Peyer's patch (tissue), 4 donors: ENCODE measurements at places on chromosomes 2 and 18.

- no peaks in the 10 kb centered on the region for H3K27me3 ChIP-seq
- H3K36me3 ChIP-seq = no peaks in the 10 kb centered on the region
- no peak overlapping the region for H3K27ac ChIP-seq
- no peaks in the 10 kb centered on the region for H3K4me1 ChIP-seq
These were observed 81.8 kb downstream of the RAPGEF4 start for GRCh38 chr2:172817411-172817810.

- H3K36me3 ChIP-seq = no peaks in the 10 kb centered on the region
- H3K4me1 ChIP-seq = no peaks in the 10 kb centered on the region
- H3K4me3 ChIP-seq = no peak overlapping the region
- no peak overlapping the region for H3K27ac ChIP-seq
These were observed 33.8 kb downstream of the ZNF519 start for GRCh38 chr18:14098428-14098827.

DNA sequence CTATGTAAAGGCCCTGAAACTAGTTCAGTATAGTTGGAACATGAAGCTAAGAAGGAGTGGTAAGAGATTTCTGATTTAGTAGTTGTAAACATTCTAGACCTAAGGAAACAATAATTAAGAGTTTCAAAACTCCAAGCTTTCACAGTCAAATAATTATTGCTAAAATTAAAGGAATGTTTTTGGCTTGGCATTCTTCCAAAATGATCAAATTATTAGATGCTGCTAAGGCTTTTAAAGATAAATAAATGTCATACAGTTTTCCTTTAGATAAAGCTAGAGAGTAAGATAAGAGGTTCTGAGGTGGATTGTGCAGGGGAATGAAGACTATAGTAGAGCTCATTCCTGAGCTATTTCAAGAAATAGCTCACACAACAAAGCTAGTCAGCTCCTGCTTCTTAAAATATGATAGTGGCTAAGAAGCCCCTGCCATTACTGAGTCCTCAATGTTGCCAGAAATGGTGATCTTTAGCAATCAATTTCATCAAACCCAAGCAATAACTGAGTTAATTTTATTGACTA, 45.3 kb downstream of the ZC3H15 start:
- H3K4me1 ChIP-seq = peaks cover 5% of the 10 kb centered on the region
- H3K4me3 ChIP-seq = no peak overlapping the region
- DNase-seq = no peak
- no peak overlapping the region for H3K27ac ChIP-seq

DNA sequence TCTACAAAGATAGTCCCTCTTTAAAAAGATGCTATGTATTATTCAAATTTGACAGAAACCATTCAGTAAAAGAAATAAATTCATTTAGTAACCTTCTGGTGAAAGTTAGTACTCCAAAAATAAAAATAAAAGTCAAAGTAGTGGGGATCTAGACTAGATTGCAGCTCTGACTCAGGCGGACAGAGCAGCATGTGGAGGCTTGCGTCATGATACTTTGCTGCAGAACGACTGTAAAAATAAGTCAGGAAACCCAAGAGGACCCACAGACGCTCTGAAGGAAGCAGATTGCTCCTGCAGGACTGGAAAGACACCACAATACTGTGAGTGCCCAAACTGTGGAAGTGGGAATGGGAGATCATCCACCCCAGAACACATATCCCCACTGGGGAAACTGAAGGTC, 301.9 kb downstream of the RIT2 start:
- no peaks in the 10 kb centered on the region for H3K4me1 ChIP-seq
- DNase-seq = no peak
- no peaks in the 10 kb centered on the region for H3K36me3 ChIP-seq
- H3K4me3 ChIP-seq = no peak overlapping the region

DNA sequence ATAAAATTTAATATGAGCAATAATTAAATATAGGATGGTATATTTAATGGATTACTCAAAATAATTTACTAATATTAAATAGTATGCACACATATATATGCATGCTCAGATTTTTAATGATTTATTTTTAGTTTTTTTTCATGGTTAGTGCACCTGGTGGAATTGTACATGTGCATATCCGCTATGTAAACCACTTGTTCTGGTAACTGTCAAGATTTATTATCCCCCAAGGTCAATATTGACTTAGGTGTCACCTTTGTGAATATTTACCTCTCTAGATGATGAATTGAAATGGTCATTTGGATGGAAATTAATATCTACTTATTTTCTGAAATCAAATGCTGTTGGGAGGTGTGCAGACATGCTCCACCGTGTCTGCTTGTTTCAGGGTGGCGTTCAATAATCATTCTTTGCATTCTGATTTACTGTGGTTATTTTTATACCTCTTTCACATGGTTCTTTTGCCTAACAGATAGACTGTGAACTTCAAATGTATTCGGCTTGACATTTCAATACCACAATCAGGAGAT, 14.7 kb downstream of the CNTNAP5 start:
- no peaks in the 10 kb centered on the region for H3K4me1 ChIP-seq
- H3K27ac ChIP-seq = no peak overlapping the region
- H3K4me3 ChIP-seq = no peak overlapping the region
- DNase-seq = no peak
- H3K27me3 ChIP-seq = no peaks in the 10 kb centered on the region

DNA sequence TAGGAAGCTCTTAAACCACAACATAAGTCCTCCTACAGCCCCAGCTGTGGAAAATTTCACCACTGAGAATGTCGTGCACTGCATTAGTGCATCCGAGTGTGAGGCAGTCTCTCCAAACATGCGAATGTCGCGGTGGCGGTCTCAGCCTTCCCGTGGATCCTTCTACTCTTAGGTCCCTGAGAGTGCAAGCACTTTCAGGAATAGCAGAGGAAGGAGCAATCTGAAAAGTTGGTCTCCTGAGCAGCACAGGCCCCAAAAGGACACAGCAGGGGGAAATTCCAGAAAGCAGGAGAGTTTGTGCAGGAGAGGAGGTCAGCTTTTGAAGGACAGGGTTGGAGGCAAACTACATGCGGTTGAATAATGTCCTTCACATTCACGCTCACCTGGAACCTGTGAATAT, 440.5 kb upstream of the SMIM21 start:
- H3K36me3 ChIP-seq = no peaks in the 10 kb centered on the region
- no peak overlapping the region for H3K4me3 ChIP-seq
- H3K27me3 ChIP-seq = no peaks in the 10 kb centered on the region
- H3K4me1 ChIP-seq = no peaks in the 10 kb centered on the region

DNA sequence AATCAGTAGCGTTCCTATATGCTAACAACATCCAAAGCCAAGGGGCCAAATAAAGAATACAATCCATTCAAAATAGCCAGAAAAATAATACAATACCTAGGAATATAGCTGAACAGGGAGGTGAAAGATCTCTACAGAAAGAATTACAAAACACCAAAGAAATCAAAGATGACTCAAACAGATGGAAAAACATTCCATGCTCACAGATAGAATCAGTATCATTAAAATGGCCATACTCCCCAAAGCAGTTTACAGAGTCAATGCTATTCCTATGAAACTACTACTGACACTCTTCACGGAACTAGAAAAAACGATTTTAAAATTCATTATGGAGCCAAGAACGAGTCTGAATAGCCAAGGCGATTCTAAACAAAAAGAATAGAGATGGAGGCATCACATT, 57.4 kb downstream of the CCBE1 start:
- H3K4me3 ChIP-seq = no peak overlapping the region
- no peak for DNase-seq
- H3K27ac ChIP-seq = no peak overlapping the region
- H3K4me1 ChIP-seq = no peaks in the 10 kb centered on the region

DNA sequence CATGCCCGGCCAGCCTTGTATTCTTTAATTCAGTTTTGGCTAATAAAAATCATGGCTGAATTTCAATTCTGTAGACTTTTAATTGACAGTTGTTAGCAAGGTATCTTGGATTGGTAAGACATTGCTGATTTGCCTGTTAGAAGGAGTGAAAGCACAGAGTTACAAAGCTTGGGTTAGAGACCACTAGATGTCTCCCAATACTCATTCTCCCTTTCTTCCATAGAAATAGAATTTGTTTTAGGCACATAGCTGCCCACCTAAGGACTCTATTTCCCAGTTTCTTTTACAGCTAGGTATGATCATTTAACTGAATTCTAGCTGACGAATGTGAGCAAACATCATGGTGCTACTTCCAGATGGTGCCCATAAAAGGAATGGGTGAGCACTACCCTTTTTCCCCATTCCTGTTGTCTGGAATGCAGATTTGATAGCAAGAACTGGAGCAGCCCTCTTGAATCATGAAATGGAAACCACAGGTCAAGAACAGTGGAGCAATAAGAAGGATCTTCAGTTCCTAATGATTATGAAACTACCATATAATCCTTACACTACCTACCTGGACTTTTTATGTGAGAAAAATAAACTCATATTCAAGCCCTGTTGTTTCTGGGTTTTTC, 17.5 kb downstream of the PECR start:
- no peaks in the 10 kb centered on the region for H3K4me1 ChIP-seq
- no peaks in the 10 kb centered on the region for H3K27me3 ChIP-seq
- no peak for DNase-seq
- no peak overlapping the region for H3K4me3 ChIP-seq
- H3K36me3 ChIP-seq = no peaks in the 10 kb centered on the region
- no peak overlapping the region for H3K27ac ChIP-seq

GRCh38 chr18:72652990-72653593, 109.0 kb upstream of the CBLN2 start:
- H3K27ac ChIP-seq = no peak overlapping the region
- H3K36me3 ChIP-seq = no peaks in the 10 kb centered on the region
- H3K4me1 ChIP-seq = no peaks in the 10 kb centered on the region
- no peak for DNase-seq
- no peaks in the 10 kb centered on the region for H3K27me3 ChIP-seq
- H3K4me3 ChIP-seq = no peak overlapping the region

GRCh38 chr2:225006730-225007129, 35.5 kb downstream of the DOCK10 start:
- no peaks in the 10 kb centered on the region for H3K27me3 ChIP-seq
- H3K36me3 ChIP-seq = no peaks in the 10 kb centered on the region
- no peak overlapping the region for H3K4me3 ChIP-seq
- no peak for DNase-seq
- H3K27ac ChIP-seq = no peak overlapping the region

DNA sequence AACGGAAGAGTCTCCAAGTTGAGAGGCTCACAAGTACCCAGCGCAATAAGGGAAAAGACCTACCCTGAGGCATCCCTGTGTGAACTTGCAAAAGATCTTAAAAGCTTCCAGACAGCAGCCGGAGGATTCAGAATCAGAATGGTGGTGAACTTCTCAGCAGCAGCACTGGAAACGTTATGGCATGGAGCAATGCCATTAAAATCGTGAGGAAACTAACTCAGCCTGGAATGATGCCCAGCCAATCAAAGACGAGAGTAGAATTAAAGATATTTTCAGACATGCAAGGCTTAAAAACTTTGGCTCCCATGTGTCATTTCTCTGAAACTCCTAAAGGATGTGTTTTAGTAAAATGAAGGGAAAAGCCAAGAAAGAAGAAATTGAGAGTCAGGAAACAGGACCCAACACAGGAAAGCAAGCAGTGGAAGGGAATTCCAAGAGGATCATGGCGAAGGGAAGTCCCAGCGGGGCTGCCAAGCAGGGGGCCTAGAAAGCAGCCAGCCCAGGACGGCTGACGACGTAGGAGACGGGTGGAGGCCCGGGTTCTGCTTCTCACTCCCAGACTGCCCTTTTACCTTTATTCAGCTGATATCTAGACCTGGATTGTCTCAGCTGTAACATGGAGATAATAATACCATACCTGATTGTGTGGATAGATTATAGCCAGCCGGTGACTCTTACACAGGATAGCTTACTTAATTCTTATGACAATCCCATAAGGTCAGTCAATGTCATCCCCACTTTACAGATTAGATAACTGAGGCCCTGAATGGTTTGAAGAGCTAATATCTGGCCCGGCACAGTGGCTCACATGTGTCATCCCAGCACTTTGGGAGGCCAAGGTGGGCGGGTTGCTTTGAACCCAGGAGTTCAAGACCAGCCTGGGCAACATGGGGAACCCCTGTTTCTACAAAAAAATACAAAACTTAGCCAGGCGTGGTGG, 92.8 kb downstream of the ASAP2 start:
- DNase-seq = no peak
- no peaks in the 10 kb centered on the region for H3K36me3 ChIP-seq
- no peak overlapping the region for H3K4me3 ChIP-seq
- H3K4me1 ChIP-seq = no peaks in the 10 kb centered on the region

DNA sequence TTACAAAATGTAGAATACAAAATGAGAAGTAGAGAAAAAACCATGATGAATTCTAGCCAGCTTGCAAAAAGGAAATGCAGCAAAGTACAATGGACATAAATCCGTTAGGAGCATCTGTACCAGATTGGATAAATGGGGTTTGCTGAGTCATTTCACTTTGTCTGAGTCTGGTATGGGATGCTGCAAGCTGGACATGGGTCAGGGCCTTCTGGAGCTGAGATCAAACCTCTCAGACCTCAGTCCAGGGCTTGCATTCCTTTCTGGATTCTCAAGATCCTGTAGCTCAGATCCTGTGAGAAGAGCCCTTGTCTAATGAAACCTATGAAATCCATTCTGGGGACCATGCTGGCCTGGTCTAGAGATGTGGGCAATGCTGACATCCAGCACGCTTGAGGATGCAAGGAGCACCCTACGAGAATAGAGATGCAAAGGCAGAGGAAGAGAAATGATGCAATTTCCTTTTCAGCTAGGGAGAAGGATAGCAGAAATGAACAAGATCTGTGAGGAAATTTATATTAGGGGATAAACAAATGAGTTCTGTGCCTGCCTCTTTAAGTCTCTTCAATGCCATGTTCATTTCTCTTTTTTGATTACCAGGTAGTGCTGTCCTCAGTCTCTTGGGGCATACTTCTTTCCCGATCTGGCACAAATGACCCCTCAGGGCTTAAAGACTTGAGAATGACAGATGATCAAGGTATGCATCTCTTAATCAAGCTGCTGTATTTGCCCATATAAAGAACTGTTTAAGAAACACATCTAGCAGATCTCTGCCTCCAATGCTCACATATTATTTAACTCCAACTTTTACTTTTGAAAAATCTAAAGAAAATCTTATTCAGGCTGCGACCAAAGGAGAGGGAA, 230.4 kb downstream of the MEIS1 start:
- no peak overlapping the region for H3K4me3 ChIP-seq
- H3K27me3 ChIP-seq = no peaks in the 10 kb centered on the region
- H3K4me1 ChIP-seq = no peaks in the 10 kb centered on the region
- no peaks in the 10 kb centered on the region for H3K36me3 ChIP-seq

GRCh38 chr2:170152421-170152820, 25.5 kb upstream of the MYO3B start:
- no peak overlapping the region for H3K27ac ChIP-seq
- DNase-seq = no peak
- H3K27me3 ChIP-seq = no peaks in the 10 kb centered on the region

- no peak for DNase-seq
- H3K27ac ChIP-seq = no peak overlapping the region
- H3K4me3 ChIP-seq = no peak overlapping the region
- H3K4me1 ChIP-seq = no peaks in the 10 kb centered on the region
- no peaks in the 10 kb centered on the region for H3K27me3 ChIP-seq
- no peaks in the 10 kb centered on the region for H3K36me3 ChIP-seq
These were observed 253.8 kb upstream of the LYPD1 start for GRCh38 chr2:132923787-132924186.

DNA sequence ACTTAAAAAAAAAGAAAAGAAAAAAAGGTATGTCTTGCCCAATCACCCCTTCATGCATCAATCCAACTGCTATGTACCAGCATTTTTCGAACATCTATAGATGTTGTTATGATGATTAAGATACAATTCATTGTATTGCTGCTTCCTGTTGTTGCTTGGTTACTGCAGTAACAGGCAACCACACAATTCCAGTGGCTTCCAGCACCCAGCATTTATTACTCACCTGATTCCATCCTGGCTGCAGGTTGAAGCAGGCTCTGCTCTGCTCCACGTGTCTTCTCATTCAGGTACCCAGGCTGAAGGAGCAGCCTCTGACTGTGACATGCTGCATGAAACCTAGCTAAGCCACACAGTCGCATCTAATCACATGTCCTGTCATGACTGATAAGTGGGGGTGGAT, 196.9 kb downstream of the INO80D start:
- no peak for DNase-seq
- H3K27me3 ChIP-seq = no peaks in the 10 kb centered on the region
- H3K36me3 ChIP-seq = no peaks in the 10 kb centered on the region
- no peaks in the 10 kb centered on the region for H3K4me1 ChIP-seq
